ENCODE measurements at places on chromosomes 1 and 21. TPM values are rescaled to one million over a fixed set of nuclear protein-coding genes. Genes with fewer than 3 reads are reported as not detected.

GRCh38 chr1:20197329-20197791 is 11.0 kb upstream of the PLA2G2C start:
- DNase-seq, result no peak

The ADORA3 gene
- 9.0 TPM for total RNA-seq

GRCh38 chr1:111172463-111172862 is 28.0 kb downstream of the DENND2D start:
- DNase-seq, result no peak

- DNase-seq, result no peak
These were observed 20.5 kb upstream of the RHBDL2 start for GRCh38 chr1:38962113-38962512.

- DNase-seq, result no peak
These were observed 27.7 kb downstream of the PPP1R12B start for GRCh38 chr1:202376247-202376646.

The ADAM30 gene
- not detected for total RNA-seq

- no peak for DNase-seq
These were observed 151.1 kb upstream of the C8B start for GRCh38 chr1:57116871-57117270.

The CD1B gene
- total RNA-seq, result not detected

The RAB7B gene
- 1.8 TPM for total RNA-seq

GRCh38 chr21:46229923-46230260 is 1.3 kb upstream of the LSS start:
- no peak for DNase-seq

DNA sequence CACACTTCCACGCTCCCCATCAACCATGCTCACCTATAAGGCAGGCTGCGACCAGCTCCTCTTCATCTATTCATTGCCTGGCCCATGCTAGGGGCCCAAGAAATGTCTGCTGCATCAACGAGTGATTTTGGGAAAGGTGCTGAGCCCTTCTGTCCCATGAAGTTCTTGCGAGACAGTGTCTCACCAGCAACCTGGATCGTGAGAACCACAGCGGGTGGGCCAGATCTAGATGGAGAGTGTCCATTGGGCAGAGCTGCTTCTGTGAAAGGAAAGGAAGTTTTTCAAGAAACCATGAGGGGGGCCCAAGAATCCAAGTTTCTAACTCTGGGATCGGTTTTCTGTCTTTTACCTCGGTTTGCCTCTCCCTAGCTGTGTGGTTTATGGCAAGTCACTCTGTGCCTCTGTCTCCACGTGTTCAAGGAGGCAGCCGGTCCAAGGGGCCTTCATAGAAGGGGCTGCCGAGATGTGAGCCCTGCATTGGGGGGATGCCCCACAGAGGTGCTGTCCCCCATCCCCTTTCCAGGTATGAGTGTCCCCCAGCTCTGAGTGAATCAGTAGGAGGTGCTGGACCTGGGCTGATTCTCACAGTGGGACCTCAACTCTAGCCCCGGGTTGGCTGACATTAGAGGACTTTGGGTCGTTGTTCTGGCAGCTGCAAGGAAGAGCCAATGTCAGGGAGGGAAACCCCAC is 8.3 kb upstream of the PADI1 start:
- DNase-seq, result no peak

The ECM1 gene
- total RNA-seq, result 21.1 TPM

The PCP4 gene
- 69.2 TPM for total RNA-seq

DNA sequence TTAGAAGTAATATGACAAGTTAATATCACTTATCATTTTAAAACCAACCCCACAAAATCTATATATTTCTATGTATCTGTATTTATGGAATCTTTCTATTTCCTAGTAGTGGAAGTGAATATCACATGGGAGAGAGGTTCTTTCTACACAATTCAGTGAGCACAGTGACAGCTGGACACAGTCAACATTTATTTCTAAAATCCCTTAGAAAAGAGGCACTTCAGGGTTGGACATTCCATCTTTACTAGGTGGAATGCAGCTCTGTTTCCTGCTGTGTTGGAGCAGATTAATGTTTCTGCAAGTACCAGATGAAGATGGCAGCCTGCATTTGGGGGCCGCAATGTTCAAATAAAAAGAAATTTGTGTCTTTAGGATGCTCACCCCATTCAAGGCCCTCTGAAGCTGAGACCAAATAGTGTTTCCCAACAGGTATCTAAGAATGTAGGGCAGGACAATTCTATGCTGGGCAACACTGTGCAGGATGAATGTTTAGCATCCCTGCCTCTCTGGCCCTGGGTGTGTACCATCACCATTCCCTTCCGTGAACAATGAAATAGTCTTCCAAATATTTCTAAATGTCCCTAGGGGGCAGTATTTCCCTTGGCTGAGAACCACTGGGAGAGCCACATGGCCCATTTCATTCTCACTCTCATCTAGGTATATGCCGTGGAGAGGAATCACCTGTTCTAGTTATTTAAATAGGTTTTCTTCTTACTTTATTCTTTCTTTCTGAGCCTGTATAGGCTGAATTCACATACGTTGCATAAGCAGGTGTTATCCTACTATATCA is 394.8 kb downstream of the PRDM2 start:
- DNase-seq, result no peak

GRCh38 chr1:237478082-237478481 is 412.6 kb downstream of the ZP4 start:
- DNase-seq, result no peak

The RPTN gene
- total RNA-seq, result not detected

DNA sequence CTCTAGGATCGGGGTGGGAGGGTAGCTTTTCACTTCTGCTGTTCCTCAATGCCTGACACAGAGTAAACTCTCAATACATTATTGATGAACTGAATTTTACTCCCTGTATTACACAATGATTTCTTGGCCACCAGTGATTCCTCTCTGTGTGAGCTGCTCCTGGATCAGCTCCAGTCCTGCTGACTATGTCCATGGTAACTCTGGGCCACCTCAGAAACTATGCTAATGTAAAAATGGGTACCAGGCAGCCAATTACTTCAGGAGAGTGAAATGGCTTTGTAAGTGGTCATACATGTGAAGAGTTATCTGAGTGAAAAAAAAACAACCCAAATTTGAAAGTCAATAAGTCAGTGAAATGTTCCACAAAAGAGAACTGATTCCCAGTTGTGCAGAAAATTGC is 311.0 kb downstream of the KCNH1 start:
- DNase-seq, result no peak

DNA sequence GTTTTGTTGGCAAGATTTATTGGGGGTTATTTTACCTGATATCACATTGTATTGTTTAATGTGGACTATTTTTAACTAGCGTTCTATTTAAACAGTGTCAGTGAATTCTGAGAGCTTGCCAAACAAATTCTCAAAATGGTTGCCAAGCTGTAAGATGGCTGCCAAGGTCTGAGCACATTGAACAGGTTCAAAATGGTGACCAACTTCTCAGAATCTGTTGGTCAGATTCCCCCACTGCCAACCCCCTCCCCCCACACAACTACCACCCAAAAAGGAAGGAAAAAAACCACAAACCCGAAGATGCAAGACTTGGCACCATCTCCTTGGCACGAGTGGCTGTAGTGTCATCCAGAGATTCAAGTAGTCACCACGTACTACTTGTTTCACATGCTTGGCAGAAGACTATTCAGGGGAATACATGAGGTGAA is 159.1 kb downstream of the NFIA start:
- no peak for DNase-seq

The KCNA3 gene
- 17.9 TPM for total RNA-seq

The PLA2G2A gene
- total RNA-seq, result not detected

The FAM151A gene
- total RNA-seq, result not detected

The FAM110D gene
- 1.5 TPM for total RNA-seq

DNA sequence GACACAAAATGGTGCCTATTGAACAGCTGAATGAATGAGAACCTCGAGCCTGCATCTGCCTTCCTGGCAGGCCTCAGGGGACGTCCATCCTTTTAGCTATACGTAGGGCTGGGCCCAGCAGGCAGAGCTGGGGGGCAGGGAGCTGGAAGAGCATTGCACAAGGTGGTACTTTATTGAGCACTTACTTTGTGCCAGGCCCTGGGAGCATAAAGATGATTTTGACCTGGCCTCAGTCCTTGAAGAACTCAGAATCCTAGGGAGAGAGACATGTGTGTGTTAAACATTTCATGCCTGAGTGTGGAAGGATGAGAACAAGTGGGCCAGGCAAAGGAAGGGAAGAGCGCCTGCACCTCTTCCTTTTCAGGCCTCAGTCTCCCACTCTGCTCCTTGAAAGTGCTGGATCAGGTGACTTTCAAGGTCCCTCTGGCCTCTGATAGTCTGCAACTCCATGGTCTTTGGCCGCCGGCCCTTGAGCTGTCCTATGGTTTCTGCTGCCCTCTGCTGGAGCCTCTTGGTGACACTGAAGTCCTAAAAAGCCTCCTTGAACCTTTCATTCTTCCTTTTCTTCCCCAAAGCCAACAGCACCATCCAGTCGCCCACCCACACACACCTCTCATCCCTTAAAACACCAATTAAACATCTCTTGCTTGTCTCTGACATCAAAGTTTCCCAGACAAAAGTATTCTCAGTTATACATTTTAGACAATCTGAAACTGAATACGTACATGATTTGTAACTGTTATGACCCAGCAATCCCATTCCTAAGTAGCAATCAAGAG is 3.5 kb upstream of the PEAR1 start:
- peak; percentile 85 for DNase-seq

GRCh38 chr1:201485184-201485774 is 16.3 kb upstream of the PHLDA3 start:
- DNase-seq, result no peak

The KCNE2 gene
- total RNA-seq, result 2.0 TPM

The XKR8 gene
- 4.8 TPM for total RNA-seq

GRCh38 chr1:27436204-27437159 is 44.1 kb downstream of the GPR3 start:
- no peak for DNase-seq

- peak; percentile 86 for DNase-seq
These were observed 5.7 kb downstream of the GJB3 start for GRCh38 chr1:34786521-34787325.

DNA sequence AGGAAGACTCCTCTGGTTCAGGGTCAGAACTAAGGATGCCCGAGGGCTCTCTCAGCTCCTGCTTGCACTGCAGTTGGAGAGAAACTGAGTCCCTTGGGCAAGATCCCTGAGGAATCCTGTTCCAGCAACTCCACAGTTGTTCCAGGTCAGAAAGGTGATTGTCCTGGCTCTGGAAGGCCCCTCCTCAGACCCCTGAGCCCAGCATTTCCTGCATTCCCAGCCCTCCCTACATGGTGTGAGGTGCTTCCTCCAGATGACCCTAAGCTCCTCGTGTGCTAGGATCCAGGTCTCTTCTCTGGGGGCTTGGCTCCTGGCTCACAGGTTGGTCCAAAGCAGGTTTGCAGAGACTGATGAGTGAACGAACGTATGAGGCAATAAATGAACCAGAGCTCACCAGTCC is 11.5 kb downstream of the LDLRAD1 start:
- no peak for DNase-seq

GRCh38 chr1:247936415-247936814 is 11.7 kb downstream of the OR2AJ1 start:
- DNase-seq, result no peak

The PLA2G2F gene
- not detected for total RNA-seq

GRCh38 chr1:192512426-192513162 is 63.0 kb upstream of the RGS1 start:
- DNase-seq, result no peak

The SPRR2F gene
- not detected for total RNA-seq

The RUNX3 gene
- 0.73 TPM for total RNA-seq

The SSX2IP gene
- total RNA-seq, result 95.4 TPM

DNA sequence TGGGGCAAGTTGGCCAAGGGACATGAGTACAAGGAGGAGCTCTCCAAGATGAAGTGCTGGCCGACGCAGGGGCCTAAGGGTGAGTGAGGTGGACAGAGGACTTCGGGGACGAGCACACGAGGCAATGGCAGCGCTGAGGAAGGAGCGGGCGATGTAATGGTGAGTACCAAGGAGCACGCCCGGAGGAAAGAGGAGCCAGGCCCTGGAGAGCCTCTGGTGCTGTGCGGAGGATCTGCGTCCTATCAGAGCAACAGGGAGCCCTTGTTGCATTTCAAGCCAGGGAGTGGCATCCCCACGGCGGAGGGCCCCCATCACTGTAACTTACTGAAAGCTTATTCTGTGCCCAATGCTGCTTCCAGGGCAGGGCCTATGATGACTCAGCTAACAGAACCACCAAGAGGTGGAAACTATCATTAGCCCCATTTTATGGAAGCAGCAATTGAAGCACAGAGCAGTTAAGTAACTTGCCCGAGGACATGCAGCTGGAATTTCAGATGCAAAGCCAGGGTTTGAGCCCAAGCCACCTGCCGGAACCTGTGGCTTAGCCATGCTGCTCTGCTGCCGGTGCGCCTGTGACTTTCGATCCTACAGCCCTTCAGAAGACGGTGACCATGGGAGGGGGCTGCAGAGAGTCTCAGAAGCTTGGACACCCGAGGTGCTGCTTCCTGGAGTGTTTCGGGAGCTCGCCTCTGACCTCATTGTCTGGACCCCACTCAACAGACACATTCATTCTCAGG is 17.6 kb upstream of the AJAP1 start:
- no peak for DNase-seq

DNA sequence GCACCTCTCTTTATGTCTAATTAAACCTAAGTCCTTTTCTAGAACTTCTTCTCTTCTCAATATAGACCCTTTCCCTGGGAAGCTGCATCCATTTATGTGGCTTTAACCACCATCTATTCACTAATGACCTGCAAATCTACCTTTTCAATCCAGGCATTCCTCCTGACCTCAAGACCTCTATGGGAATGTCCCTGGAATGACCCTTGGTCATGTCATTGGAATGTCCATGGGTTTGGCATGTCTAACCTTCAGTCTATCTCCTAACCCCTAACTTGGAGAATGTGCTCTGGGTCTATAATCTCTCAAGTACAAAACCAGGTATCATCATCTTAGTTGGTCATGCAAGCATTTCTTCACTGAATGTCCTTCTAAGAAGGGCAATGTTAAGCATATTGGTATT is 196.1 kb downstream of the KCNH1 start:
- no peak for DNase-seq

GRCh38 chr1:44587796-44588460 is 86.4 kb downstream of the TMEM53 start:
- no peak for DNase-seq

DNA sequence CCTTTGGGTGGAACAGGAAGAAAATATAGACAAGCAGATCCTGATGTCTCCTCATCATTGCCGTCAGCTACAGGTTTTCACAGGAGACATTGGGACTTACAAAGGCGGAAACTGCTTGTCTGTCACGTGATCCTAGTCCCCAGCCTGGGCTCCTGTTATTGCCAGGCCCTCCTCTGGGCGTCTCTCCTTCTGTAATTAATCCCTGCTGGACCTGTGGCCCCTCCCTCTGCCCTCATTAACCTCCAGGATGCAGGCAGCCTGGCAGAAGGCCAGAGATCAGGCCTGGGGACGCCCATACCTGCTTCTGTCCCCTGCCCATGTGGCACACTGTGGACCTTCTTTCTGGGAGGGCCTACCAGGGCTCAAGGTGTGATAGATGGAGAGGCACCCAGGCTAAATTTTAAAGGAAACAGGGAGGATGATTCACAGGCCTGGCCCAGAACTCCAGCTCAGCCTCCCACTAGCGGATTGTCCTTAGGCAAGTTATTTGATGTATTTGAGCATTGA is 2.4 kb downstream of the S100A5 start:
- DNase-seq, result no peak

The SHE gene
- 3.4 TPM for total RNA-seq

GRCh38 chr1:48547561-48548220 is 75.7 kb upstream of the SPATA6 start:
- DNase-seq, result no peak

All from dorsolateral prefrontal cortex (tissue), 122 donors.